ENCODE measurements at places on chromosomes 6 and 20. TPM values are rescaled to one million over a fixed set of nuclear protein-coding genes. Genes with fewer than 3 reads are reported as not detected.

GJA1 gene
- not detected for total RNA-seq

APOBEC2 gene
- total RNA-seq = not detected

HMGA1 gene
- total RNA-seq = 740 TPM

DYNLT2 gene
- total RNA-seq = 1.4 TPM

CGAS gene
- total RNA-seq = 2.3 TPM

PHACTR1 gene
- 7.8 TPM for total RNA-seq

CST3 gene
- total RNA-seq = 193 TPM

SRSF12 gene
- total RNA-seq = not detected

ABRACL gene
- total RNA-seq = 67.0 TPM

UBE2J1 gene
- 25.1 TPM for total RNA-seq

HLA-G gene
- total RNA-seq = not detected

FNDC11 gene
- total RNA-seq = not detected

PPIL6 gene
- not detected for total RNA-seq

WFDC9 gene
- total RNA-seq = not detected

IMPG1 gene
- total RNA-seq = not detected
